AG09309 (cell line): ENCODE measurements at places on chromosomes 12 and 14.
A peak's percentile ranks its signal among the peaks of the same experiment; 100 is the strongest.

DNA sequence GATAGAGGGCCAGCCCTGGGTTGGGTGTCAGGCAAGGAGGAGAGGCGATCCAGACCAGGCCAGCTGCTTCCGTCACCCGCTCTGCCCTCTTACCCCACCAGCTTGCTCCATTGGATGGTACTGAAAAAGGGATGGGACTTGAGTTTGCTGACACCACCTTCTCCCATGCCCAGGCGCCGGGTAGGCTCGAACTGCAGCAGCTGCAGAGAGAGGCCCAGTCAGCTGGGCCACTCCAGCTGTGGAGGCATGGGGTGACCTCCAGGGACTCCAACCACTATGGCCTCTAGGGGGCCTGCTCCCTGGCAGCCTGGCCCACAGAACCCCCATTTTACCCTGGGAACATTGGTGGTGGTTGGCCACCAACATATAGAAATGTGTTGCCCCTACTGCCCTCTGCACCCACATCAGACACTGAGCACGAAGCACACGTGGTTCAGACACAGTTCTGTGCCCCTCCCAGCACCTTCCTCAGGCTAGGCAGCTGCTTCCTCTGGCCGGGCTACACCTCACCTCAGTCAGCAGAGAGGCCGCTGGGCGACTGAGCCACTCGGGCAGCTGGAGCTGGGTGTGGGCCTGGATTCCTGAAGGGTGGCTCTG, 16.0 kb downstream of the RPS6KL1 start:
- DNase-seq: no peak

GRCh38 chr12:85092814-85093370, 56.7 kb downstream of the LRRIQ1 start:
- no peak for DNase-seq

DNA sequence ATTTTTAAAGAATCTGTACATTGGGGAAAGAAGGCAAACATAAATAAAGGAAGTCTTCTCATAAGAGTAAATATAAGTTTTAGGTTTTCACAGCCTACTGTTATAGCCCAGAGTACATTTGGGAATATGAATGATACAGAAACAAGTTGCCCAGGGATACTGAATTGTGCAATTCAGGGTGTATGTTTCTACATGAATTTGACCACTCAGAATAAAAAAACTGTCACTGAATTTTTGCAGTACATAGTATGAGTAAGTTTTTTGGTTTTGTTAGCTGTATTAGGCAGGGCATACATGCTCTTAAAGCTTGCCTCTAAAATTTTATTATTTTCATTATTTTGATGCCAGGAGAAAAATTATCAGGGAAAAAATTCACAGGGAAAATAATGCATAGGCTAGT, 6.6 kb upstream of the PCNX4 start:
- no peak for DNase-seq

GRCh38 chr12:3905664-3906063, 32.5 kb upstream of the PARP11 start:
- DNase-seq: no peak

DNA sequence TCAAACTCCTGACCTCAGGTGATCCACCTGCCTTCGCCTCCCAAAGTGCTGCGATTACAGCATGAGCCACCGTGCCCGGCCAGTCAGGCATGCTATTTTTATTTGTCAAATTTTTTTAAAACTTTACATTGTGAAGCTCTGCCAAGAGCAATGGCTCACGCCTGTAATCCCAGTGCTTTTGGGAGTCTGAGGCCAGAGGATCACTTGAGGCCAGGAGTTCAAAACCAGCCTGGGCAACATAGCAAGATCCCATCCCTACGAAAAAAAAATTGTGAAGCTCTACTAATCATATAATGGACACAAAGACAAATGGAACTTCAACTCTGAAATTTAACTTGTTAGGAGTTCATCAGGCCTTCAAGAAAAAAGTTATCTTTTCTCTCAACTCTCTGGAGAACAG, 1.9 kb downstream of the R3HDM2 start:
- DNase-seq: no peak

DNA sequence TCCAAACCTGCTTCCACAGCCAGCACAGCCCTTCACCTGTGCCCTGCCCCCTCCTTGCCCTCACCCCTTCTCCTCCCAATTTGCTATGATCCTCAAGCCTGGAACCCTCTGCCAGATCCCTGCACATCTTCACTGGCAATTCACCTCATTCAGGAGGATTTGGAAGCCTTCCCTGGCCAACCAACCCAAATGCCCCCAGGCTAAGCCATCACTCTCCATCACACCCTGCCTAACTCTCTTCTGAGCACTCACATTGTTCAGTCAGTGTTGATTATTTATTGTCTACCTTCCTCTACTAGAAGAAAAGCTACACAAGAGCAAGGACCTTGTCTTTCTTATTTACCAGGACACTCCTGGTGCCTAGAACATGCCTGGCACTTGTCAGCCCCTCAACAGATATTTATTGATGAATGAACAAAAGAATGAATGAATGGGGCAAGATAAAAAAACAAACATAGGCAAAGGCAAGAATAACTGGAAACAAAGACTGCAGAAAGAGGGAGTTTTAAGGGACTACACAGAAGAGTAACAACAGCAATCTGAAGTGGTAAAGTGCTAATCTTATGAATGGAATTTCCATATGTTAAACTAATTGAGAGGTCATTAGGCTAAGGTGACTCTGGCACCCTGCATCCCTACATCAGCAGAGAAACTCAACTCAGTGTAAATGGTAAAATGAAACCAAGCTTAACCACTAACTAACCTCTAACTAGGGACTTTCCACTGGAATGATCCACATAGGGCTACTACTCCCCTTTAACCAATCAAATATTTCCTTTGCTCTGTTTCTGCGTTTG, 33.4 kb downstream of the TMTC1 start:
- no peak for DNase-seq

DNA sequence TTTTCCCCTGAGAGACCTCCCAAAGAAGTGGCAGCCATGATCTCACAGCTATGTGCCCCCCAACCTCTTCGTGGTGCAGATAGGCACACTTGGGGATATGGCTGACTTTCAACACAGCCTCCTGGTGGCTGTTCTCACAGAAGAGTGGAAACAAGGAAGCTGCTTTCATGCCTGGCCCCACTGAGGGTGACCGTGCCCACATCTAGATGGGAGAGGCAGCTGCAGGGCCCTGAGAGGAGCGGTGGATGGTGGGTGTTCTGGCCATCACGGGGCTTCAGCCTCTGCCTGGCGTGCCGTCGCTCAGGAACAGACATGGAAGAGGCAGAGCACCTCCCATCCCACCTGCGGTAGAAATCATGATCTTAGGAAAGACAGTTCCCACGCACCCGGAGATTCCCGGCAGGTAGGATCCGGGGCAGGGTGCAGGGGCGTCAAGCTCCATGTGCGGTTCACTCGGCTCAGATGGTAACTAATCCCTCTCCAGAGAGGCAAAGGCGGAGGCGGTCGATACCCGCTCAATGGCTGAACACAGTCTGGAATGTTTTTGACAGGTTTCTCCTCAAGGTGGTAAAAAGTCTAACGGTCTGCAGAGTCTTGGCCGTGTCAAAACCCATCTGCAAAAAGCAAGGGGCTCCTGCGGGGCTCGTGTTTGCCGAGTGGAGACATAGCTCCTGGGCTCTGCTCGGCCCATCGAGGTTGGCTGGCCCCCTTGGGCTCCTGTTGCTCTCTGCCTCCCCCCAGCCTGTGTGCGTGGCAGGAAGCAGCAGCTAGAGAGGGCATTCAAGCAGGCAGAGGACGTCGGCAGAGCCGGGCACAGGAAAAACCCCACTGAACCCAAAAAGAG, 225.2 kb upstream of the RTL1 start:
- no peak for DNase-seq

GRCh38 chr14:91394105-91395081, 23.2 kb downstream of the CCDC88C start:
- DNase-seq: no peak

DNA sequence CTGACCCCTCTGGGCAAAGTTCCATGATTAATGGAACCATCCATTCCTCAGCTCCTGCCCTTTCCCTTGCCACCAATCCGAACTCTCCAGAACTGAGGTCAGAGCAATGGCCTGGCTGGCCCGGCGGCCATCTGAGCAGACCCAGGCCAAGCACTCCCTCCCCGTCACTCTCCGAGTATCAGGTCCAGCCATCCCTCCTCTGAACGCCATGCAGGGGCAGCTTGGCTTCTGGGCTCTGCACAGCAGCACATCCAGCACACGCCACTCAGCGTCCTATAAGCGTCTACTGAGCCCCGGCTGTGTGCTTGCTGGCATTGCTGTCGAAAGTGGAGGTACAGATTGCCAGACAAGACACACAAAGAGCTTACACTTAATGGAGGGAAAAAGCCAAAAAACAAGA, 34.3 kb upstream of the VWF start:
- no peak for DNase-seq

DNA sequence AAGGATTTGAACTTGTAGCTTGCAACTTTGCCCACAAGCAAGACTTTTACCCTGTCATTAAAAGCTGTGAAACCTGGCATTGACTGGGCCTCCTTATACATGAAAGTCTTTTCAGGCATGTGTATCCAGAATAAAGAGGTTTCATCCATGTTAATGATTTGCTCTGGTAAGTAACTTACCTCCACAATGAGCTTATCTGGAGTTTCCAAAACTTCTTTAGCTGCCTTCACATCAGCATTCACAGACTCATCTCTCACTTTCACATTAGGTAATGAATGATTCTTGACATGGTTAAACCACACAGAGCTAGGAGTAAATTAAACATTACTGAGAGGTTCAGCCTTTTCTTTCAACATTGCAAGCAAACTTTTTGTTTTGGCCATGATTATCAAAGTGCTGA, 234.4 kb upstream of the CLEC14A start:
- no peak for DNase-seq

DNA sequence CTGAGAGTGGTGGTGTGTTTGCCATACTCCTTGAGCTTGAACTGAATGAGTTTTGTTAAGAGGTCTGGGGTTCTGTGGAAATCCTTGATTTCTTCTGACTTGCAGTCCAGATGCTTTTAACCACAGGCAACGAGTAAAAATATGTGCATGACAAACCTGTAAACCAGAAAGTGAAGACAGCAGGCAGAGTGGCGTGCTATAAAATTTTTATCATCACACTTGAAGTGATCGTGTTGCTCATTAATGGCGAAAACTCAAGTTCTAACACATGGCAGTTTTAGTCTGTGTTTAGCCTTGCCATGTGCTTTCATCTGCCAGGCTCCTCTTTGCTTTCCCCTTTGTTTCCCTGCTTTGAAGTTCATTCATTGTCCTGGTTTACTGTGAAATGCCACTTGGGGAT, 28.0 kb downstream of the TXNRD1 start:
- peak; percentile 70 for DNase-seq

GRCh38 chr14:62097072-62097471, 334.9 kb downstream of the SNAPC1 start:
- DNase-seq: no peak
